Chondrocyte (in vitro differentiated cells): ENCODE measurements at places on chromosomes 3 and 15. TPM values are rescaled to one million over a fixed set of nuclear protein-coding genes. Genes with fewer than 3 reads are reported as not detected.

GRCh38 chr3:27289769-27290413, 79.3 kb downstream of the NEK10 start:
- DNase-seq = no peak

DNA sequence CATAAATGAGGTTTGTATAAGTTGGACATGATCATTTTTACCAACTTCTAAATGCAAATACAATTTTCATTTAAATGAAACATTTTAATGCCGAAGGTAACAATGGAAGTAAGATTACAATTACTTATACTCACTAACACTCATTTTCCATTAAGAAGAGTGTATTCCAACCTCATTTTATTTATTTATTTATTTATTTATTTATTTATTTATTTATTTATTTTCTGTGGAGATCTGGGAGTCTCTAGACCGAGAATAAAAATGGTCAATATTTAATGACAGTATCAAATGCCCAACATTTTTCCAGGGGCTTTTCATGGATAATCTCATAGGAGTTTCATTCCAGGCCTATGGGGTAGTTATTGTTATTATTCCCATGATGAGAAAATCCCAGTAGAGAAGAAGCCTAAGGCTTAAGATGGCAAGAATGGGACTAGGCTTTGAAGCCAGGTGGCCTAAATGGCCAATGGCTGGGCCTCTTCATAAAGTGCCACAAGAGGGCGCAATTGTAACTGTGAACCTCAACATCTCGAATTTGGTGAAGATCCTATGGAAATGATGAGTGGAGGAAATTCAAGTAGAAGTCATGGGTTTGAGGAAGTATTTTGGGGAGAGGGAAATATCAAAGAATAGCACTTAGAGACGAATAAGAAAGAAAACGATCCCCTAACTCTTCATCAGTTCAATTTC, 21.3 kb downstream of the VGLL3 start:
- no peak for DNase-seq

DNA sequence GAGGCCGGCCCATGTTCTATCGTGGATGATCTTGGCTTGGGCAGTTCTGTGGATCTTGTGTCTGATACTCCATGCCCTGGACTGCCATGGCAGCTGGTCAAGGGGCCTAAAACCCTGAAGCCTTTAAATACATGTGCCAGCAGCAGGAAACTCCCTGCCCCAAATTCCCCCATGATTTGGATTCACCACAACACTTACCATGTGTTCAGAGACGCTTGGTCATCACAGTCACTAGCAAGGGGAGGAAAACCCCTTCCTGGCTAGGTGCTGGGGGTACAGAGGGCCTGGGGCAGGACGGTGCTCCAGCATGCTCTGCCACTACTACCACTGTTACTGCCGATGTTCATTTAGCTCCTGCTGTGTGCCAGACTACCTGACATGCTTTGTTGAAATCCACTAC, 94.4 kb downstream of the DNAJB8 start:
- DNase-seq = no peak

DNA sequence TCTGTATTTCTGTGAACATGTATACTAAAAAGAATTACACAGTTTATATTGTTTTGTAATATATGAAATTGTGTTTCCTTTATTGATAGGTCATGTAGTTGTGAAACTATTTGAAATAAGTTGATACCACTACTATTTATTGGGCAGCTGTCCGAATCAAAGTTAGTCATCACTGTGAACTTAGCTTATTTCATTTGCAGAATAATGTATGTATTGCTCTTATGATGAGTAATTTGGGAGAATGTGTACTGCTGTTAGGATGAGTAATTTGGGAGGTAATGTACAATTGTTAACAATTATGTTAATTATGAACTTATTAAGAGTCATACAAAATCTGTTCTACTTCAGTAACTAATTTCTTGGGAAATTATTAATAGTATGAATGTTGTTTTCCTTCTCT, 22.2 kb downstream of the FXR1 start:
- no peak for DNase-seq

DNA sequence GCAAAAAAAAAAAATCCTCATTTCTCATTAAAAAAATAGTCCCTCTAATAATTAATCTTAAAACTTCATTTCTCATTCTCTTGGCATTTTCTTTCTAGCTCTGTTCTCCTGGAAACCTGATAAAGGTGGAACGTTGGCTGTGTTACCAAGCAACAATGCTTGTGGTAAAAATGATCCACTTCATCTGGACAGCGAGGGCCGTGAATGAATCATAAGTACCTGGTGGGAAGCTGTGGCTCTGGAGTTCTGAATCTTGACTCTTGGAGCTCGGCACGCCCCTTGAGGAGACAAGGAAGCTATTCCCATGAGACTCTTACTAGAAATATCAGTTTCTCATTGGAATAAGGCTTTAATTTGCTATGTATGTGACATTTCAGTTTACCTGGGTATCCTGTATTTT, 32.5 kb downstream of the BCL2L10 start:
- no peak for DNase-seq

GRCh38 chr3:49674497-49674983, 389 bp downstream of the APEH start:
- DNase-seq = no peak

DNA sequence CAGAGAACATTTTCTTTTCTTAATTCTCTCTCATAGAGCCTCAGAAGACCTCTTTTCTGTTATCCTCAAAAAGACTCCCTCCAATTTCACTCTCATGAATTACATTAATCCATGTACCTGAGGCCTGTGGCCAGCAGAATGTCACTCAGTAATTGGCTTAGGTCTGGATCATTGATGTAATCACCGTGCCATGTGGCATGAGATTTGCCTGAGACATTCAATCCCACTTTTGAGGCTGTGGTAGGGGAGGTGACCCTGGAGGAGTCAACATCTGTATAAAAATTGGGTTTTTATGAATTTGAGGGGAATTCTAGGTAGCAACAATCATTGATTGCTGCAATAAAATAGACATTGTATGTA, 295.3 kb downstream of the GBE1 start:
- no peak for DNase-seq

DNA sequence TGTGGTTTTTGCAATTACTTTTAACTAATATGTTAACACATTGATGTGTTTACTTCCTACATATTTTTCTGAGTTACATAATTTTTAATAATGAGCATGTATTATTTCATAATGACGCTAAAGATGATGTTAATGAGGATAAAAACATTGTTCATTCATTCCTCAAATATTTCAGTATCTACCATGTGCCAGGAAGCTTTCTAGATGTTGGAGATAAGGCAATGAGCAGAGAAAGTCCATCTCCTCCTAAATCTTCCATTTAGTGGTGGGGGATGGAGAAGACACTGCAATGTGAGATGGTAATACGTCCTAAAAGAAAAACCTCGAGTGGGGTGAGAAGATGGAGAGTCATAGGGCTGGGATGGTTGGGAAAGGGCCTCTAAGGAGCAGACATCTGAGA, 132.7 kb downstream of the MYLK start:
- no peak for DNase-seq

- no peak for DNase-seq
Measured at GRCh38 chr3:178735032-178735674, 198.9 kb downstream of the KCNMB2 start.

DNA sequence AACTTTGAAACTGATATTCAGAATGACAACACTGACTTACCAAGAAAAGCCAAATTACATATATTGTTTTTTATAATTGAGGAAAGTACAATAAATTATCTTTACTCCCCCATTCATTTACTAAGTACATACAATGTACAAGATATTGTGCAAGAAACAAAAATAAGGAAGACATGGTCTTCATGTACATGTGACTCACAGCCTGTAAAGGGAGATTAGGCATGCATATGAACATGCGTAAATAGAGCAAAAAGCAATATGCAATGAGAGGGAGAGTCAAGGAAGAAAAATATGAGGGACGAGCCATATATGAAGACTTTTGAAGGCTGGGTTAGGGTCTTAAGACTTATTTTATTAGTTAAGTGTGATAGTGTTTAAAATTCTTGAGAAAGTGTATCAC, 258.4 kb downstream of the GBE1 start:
- no peak for DNase-seq

- DNase-seq = no peak
Measured at GRCh38 chr3:108620250-108620649, 30.7 kb downstream of the DZIP3 start.

DNA sequence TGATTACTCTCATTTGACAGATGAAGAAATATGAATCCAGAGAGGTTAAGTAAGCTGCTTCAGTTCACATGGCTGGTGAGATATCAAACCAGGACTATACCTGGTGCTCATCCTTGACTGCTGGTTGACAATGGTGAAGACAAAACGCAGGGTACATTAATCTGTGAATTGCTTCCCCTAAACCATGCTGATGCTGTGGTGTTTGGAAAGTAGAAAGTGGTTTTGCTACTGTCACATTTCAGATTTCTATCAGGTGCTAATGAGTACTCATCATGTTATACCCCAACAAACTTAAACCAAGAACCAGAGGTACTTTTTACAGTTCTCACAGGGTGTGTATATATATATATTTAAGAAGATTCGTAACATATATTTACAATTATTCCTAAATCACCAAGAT, 85.0 kb upstream of the PRTG start:
- DNase-seq = no peak

DNA sequence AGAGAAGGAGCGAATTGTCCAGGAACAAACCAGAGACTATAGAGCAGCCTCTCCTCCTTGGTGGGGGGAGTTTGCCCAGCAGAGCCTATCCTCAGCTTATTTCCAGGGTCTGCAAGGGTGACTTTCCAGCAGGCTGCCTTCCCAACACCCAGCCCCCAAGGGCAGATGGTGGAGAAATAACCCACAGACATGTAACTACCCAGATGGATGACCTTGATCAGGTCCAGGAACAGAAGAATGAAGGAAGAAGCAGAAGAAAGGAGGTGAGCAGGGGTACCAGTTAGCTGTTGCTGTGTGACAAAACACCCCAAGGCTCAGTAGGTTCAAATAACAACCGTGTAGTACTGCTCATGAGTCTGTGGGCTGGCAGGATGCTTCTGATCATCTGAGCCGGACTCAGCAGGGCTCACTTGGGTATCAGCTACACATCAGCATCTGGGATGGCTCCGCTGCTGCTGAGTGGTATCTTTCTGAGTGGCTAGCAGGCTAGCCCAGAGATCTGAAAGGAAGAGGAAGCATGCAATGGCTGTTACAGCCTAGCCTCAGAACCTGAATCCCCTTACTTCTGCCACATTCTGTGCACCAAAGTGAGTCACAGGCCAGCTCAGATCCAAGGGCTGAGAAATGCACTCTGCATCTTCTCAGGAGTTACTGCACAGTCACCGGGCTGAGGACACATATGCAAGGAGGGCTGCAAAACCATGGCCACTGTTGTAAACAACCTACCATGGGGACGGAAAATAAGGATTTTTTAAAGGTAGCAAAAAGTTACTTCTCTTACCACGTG, 22.2 kb upstream of the TXNRD3 start:
- DNase-seq = no peak

GRCh38 chr15:39188930-39189329, 391.9 kb upstream of the THBS1 start:
- DNase-seq = no peak

DNA sequence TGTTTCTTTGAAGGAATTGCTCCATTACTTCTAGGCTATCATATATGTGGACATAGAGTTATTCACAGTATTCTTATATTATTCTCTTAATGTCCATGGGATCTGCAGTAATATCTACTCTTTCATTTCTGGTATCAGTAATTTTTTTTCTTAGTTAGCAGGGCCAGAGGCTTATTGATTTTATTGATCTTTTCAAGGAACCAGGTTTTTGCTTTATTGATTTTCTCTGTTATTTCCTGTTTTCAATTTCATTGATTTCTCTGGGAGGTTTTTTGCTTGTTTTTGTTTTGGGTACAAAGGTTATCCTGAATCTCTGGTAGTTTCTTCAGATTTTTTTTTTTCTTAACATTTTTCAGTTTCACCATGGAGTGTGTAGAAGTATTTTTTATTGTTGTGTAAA, 60.1 kb upstream of the AP4E1 start:
- DNase-seq = no peak

GRCh38 chr15:73992594-73992898, 451 bp upstream of the STOML1 start:
- DNase-seq = no peak

DNA sequence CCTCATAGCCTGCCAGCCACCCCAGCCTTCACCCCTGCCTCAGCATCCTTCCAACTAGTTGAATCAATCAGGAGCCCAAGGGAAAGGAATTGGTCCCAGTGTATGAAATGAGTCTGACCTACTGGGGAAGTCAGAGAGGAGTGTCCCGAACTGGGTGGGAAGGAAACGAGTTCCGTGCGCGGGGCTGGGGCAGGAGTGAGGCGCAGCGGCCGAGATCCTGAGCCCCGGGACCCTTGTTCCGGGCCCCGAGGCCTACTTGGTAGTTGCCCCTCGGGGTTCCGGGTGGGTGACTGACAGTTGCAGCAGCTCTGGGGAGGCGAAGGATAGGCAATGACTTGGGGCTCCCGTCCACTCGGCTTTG, 1.1 kb upstream of the PLCL2 start:
- DNase-seq = peak; percentile 85

DNA sequence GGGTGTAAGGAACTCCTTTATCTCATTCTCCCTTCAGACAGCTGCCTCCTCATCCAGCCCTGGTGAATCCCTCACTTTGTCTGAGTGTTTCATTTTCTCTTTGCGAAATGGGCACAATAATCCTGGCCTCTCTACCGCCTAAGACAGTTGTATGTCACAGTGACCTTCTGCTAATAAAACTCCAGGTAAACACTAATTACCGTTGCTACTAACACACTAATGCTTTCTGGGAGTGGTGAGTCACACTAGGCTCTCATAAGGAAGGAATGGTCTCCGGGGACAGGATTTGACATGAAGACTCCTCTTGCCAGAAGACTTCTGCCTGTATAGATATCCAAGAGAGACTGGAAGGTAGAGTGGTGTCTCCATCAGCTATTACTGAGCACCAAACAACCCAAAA, 71.7 kb upstream of the SNRK start:
- no peak for DNase-seq

DNA sequence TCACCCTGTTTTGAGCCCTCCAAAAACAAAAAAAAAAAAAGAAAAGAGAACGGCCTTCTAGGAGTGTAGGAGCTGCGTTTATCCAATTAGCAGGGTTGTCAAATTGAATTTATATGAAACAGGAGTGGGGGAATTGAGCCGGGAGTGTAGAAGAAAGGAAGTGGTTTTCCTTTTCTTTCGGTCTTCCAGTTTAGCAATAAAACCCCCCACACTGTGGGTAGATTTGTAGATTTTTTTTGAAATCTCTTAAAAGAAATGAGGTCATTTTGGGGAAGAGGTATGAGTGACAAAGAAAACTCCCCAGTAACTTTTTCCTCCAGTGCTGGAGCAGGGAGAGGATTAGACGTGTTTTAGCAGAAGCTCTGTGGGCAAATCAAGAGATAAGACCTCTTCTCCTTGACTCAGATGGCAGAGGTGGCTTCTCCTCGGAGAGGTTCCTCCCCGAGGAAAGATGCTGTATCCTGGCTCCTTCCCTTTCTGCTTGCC, 30.8 kb downstream of the BOC start:
- DNase-seq = no peak

MESP2 gene
- 0.25 to 0.51 TPM (median 0.36 TPM) in 3 replicates for total RNA-seq

ARGFX gene
- not detected in 3 replicates for total RNA-seq

CEMIP gene
- 138 to 146 TPM (median 143 TPM) in 3 replicates for total RNA-seq

MESP1 gene
- 0.97 to 2.7 TPM (median 2.1 TPM) in 3 replicates for total RNA-seq

SCN5A gene
- total RNA-seq = 0.21 to 0.25 TPM (median 0.24 TPM) in 3 replicates

MEIS2 gene
- total RNA-seq = 28.3 to 76.9 TPM (median 30.2 TPM) in 3 replicates

PRSS50 gene
- total RNA-seq = not detected in 3 replicates
